ENCODE measurements at places on chromosomes 13 and 19. TPM values are rescaled to one million over a fixed set of nuclear protein-coding genes. Genes with fewer than 3 reads are reported as not detected.

- DNase-seq: no peak
These were observed 9.9 kb upstream of the SERPINE3 start for GRCh38 chr13:51329606-51330005.

GRCh38 chr19:35904311-35905068 is 2.2 kb downstream of the HCST start:
- DNase-seq: peak; percentile 35

DNA sequence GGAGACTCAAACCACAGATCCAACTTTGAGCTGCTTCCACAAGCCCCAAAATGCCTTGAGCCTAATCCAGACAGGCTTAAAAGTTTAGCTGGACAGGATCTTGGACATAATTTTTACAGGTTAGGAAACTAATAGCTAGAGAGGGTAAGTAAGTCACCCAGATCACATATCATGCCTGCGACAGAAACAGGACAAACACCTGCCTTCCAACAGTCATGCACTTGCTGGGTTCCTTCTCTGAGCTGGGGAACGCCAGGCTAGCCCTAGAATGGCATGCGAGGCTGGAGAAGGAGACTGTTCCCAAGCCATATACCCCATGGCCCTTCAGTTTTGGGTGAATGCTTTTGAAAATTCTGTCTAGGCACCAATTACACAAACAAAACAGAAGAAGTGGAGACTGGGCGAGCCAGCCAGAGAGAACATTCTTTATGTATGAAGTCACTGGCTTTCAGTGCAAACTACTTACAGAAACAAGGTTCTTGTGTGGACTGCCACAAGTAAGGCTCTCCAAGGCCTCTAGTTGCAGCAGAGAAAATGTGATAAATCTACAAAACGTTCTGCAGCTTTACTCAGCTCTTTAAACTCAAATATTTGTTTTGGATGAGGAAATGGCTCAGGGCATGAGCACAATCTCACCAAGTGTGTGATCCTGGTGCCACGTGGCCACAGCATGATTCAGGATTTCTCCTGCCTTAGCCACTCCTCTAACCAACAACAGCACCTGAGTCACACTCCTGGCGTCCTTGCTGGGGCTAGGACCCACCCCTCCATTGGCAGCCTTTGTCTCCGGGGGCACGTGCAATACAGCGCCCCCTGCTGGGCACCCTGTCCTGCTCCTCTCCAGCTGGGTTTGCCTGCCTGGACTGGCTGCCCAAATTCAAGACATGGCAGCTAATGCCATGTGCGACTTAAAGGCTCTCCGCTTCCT is 73.4 kb upstream of the UBL3 start:
- peak; percentile 90 for DNase-seq

Gene TMC4
- total RNA-seq: 1.5 TPM

DNA sequence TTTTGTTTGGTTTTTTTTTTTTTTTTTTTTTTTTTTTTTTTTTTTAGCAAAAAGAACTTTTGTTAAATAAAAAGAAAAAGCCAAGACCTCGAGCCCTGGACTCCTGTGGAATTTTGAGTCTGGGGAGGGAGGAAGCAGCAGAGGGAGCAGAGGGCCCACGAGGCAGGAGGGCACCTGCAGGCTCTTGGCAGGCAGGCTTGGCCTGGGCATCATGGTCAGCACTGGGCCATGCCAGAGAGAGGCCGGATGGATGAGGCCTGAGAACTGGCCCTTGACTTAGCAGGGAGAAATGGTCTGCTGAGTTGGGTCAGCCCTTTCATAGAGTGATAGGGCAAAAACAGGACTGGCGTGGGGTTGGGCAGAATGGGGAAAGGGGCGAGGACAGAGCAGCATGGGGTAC is 100.4 kb downstream of the GPR12 start:
- DNase-seq: no peak

Gene ZNF154
- 7.6 TPM for total RNA-seq

Measured in muscle of leg (tissue), 16 donors.